ENCODE measurements at places on chromosomes 2 and 18.

DNA sequence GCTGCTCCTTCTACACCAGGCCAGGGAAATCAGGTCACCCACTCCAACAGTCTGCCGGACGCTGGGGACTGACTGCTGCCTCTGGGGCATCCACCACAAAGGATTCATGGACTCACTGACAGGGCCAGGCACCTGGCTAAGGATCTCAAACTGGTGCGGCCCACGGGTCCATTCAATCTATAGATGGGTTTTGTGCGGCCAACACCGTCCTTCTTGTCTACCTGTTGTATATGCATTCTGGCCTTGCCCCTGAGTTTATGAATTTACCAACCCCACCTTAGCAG is 10.9 kb upstream of the SLC20A1 start:
- DNase-seq: no peak

GRCh38 chr2:205658068-205658467 is 24.2 kb upstream of the NRP2 start:
- no peak for DNase-seq

DNA sequence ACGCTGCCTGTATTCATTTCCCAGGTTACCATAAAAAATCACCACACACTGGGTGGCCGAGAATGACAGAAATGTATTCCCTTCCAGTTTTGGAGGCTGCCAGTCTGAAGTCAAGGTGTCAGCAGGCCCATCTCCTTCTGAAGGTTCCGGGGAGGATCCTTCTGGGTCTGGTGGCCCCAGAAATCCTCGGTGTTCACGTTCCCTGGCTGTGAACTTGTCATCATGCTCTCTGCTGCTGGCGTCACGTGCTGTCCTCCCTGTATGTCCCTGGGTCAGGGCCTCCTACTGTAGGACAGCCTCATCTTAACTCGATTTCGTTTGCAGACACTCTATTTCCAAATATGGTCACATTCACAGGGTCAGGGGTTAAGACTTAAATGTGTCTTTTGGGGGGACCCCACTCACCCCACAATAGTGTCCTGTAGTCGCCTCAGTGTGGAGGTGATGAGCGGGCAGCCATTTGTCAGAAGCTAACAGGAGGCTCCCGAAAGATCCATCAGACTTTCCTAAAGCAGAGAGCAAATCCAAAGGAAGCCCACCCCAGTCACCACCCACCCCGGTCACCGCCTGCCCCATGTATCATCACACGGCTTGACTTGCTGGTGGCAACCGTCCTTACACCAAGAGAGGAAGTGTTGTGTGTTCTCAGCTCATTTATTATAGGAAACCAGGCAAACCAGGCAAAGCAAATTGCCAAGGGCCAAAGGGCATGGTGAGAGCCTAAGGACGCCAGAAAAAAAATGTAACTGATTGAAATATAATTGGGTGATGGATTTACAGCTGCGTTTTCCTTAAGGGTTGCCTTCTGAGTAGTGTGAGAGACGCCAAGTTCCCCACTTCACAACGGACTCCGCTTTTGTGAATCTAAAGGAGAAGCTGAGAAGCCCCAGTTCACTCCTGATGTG is 148.8 kb upstream of the ZNF236 start:
- DNase-seq: no peak

DNA sequence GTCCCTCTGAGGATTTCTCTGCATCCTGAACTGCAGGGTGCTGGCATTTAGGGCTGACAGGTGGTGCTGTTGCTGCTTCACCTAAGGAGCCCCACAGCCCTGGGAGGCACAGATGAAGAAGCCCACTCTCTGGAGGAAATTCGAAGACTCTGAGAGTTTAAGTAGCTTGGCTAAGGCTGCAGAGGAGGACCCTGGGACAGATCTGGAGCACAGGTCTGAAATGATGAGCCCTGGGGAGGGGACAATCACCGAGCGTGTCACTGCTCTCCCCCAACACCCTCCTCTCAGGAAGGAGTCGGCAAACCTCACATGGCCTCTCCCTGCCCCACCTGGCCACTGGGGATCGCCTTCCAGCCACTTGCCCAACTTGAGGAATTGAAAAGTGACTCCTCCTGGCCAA is 18.6 kb downstream of the CYP27C1 start:
- no peak for DNase-seq

GRCh38 chr2:11286749-11287148 is 57.7 kb downstream of the ROCK2 start:
- no peak for DNase-seq

DNA sequence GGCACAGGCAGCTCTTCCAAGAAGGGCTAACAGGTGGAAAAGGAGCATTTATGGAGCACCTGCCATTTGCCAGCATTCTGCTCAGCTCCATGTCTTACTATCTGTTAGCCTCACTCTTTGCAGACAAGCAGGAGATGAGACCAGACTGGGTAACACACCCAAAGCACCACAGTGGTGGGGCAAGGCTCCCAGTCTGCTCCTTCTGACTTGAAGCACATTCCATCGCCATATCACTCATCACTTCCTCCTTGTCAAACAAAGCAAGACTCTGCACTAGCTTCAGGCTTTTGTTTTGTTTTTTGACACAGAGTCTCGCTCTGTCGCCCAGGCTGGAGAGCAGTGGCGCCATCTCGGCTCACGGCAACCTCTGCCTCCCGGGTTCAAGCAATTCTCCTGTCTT is 182.8 kb downstream of the MGAT5 start:
- DNase-seq: no peak

GRCh38 chr2:127597984-127598380 is 48.0 kb upstream of the GPR17 start:
- DNase-seq: no peak

DNA sequence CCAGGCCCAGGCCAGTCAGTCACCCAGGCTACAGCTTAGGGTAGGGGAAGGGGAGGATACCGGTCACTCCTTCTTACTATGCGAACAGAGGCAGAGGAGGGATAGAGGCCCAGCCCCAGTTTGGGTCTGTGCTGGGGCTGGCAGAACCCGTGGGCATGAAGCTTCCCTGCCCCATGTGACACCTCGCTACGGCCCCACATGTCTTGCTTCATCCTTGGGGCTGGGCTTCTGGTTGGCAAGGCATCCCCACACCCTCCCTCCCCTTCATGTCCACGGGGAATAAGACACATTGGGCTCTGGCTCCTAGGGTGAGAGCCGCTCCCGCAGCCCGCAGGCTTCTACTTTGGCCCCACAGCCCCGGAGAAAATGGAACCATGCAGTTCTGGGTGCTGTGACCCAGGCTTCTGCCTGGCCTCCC is 32.4 kb downstream of the HS1BP3 start:
- no peak for DNase-seq

DNA sequence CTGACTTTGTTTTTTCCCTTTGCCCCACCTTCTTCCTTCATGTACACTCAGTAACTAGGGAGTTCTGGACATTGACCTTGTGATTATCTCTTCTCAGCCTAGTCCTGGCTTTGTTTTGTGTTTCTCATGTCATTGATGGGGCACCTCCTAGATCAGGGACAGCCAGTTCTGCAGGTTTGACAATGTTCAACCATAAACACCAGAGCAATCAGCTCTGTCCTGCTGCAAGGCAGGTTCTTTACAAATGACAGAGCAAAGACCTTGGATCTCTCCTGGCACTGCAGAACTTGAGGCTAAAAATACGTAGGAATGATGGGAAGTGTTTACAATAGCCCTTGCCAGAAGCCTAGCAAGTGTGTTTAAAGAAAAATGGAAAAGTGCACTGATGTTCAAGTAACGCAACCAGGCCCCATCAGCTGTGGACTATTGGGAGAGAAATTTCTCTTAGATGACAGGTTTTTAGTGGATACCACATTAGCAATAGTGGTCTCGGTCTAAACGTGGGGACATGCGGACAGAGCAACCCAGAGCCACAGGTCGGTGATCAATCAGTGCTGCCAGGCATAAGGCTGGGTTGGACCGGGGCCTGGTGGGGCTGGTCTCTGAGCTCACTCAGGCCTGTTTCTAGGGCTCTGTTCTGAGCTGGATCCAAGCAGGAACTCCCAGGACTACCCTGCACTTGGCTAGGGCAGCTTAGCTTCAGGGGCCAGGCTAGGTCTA is 76.8 kb downstream of the SOWAHC start:
- no peak for DNase-seq

- no peak for DNase-seq
These were observed 53.9 kb downstream of the REEP1 start for GRCh38 chr2:86283411-86284030.

- DNase-seq: no peak
These were observed 893.2 kb upstream of the CRIM1 start for GRCh38 chr2:35462226-35462998.

GRCh38 chr2:54687595-54688152 is 35.8 kb upstream of the EML6 start:
- DNase-seq: no peak

- DNase-seq: no peak
These were observed 28.7 kb upstream of the IL1RL1 start for GRCh38 chr2:102282678-102283091.

DNA sequence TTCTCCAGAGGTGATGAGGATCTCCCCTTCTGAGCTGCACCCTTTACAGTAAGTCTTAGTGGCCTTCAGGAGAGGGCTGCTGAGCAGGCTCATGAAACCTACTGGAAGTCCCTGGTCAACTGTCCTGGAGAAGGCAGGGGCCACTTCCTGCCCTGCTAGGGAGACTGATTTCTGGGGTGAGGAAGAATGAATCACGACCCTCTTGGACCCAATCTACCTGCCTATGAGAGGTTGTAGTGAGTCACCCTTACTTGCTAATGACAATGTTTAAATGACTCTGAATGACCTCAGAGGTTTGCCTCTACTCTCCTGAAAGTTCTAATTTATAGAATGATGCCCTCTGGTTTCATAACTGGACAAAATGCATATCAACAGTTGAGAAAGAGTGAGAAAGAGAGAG is 79.4 kb upstream of the FAM136A start:
- DNase-seq: no peak

GRCh38 chr2:227054006-227054405 is 110.0 kb downstream of the COL4A4 start:
- DNase-seq: no peak

GRCh38 chr18:48472610-48473009 is 63.4 kb upstream of the ZBTB7C start:
- DNase-seq: no peak

- DNase-seq: no peak
These were observed 53.1 kb upstream of the STK39 start for GRCh38 chr2:168300460-168300859.

DNA sequence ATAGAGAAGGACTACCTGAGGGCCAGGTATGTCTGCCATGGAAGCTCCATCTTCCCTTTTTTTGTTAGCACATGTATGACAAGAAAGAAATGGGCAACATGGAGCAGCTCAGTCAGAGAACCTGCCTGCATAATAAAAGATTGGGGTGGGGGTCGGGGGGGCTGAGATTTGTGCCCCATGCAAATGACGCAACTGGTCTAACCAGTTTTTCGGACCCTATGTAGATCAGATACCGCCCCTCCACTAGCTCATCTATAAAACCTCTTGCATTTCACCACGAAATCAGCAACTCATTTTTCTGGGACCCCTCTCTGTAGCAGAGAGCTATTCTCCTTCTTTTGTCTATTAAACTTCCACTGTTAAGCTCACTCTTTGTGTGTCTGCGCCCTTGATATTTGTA is 657.2 kb downstream of the ERBB4 start:
- DNase-seq: no peak

DNA sequence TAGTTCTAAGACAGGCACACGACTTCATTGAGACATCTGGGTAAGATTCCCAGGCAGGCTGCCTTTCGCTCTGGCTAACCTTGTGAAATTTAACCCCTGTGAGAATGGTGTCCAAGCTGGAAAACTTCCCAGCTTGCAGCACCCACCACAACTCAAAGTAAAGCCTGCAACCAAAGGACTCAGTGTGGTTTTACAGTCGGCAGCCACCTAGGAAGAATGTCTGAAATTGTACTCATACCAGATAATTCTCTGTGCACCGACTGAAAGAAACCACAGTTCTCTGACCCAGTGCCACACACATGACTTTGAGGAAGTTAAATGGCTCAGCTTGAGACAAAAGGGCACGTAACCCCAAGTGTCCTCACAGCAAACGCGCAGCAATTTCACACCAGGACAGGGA is 125.7 kb downstream of the RBMS1 start:
- DNase-seq: no peak

GRCh38 chr2:11097038-11097720 is 58.1 kb upstream of the SLC66A3 start:
- no peak for DNase-seq

- no peak for DNase-seq
These were observed 85.9 kb downstream of the CERKL start for GRCh38 chr2:181570833-181571661.

- DNase-seq: peak; percentile 29
These were observed 39.1 kb upstream of the MC4R start for GRCh38 chr18:60411715-60412114.

- DNase-seq: no peak
These were observed 71.9 kb downstream of the WDR7 start for GRCh38 chr18:56723068-56723467.

GRCh38 chr2:239398521-239398921 is 2.3 kb downstream of the HDAC4 start:
- no peak for DNase-seq

DNA sequence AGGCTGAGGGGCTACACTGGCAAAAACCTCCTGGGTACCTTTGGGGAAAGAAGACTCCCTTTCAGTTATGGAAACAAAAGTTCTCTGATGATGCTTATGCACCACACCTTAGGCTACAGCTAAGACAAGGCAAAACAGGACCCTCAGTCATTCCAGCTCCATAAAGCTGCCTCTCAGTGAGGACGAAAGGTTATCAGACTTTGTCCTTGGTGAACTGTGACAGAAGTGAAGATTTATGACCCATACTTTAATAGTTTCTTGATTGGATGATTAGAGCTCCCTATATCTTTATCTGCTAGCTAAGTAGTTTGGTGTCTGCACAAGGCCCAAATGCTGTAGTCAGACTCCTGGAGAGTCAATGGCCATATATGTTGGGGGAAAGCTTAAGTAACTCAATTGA is 40.6 kb upstream of the SPRED2 start:
- no peak for DNase-seq

GRCh38 chr2:58047373-58047935 is 848 bp downstream of the VRK2 start:
- no peak for DNase-seq

- no peak for DNase-seq
These were observed 40.2 kb downstream of the ATOH8 start for GRCh38 chr2:85794038-85794441.

DNA sequence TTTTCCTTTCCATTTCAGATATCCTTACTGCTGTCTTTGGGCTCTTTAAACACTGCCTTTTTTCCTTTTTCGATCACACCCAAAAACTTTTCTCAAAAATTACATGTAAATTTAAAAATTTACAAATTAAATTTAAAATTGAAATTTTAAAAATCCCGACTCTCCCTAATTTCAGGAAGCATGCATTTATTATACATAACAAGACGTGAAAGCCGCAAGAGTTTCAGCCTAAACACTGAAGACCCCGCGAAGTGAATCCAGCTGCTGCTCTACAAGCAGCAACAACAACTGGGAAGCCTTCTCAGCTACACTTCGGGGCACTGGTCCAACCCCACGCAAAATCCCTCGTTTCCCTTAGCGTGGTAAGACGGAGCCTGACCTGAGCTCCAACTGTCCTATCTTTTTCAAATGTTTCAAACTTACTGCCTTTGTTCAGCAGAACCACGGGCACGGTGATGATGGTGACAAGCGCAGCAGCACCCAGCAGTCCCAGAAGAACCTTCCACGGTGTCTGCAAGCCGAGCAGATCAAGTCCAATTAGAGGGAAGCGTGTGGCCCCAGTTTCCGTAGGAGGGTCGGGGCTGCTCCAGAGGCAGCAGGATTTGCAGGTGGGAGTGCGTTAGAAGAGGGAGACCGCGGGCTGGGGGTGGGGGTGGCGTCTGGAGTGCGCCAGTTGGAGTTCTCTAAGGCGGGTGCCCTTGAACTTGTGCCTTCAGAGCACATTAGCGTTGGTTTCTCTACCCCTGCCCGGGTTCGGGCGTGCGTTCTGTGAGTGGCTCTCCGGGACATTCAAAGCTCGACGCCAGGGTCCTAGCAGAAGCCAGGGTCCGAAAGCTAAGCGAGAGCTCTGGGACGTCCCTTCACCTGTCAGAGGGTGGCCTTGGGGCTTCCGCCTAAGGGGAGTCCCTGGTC is 783 bp downstream of the DPP4 start:
- peak; percentile 17 for DNase-seq
